ENCODE measurements at places on chromosomes 3 and 15.

DNA sequence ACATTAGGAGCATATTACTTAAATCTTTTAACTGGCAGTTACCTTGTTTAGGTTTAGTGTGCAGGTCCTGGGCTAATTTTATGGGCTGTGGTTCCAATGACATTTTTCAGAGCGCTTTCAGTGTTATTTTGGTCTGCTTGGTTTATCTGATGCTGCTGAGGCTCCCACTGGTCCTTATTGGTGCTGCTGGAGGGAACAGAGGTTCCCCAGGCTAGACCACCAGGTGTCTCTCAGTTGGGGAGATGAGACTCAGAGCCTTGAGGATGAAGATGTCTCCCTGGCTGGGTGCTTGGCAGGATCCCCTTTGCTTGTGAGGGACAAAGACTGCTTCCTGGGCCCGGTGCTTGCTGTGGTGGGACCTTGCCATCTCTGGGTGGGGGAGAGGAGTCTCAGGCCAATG is 28.3 kb upstream of the TASOR start:
- DNase-seq, result no peak

DNA sequence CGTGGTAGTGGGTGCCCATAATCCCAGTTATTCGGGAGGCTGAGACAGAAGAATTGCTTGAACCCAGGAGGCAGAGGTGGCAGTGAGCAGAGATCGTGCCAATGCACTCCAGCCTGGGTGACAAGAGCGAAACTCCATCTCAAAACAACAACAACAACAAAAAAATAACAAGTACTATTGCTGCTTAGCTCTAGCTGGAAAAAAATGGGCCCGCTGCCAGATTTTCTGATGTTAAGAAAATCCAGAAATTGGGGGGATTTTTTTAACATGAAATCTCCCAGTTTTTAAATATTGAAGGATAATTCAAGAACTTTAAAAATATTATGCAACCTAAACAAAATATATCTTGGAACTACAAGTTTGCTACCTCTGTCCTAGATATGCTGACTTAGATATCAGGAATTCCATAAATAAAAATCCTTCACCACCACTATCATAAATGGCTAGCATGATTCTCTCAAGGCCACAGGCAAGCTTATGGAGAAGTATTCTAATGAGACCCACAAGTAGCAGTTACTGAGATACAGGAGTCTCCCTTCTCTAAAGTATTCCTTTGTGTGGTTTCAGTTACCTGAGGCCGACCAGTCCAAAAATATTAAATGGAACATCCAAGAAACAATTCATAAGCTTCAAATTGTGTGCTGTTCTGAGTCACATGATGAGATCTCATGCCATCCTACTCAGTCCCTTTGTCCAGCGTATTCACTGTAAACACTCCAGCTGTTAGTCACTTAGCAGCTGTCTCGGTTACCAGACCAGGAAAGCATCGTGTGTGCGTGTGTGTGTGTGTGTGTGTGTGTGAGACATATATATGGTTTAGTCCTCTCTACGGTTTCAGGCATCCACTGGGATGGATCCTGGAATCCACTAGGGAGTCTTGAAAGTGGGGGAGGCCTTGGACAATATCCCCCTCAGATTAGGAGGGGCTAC is 277.2 kb downstream of the TBL1XR1 start:
- no peak for DNase-seq

DNA sequence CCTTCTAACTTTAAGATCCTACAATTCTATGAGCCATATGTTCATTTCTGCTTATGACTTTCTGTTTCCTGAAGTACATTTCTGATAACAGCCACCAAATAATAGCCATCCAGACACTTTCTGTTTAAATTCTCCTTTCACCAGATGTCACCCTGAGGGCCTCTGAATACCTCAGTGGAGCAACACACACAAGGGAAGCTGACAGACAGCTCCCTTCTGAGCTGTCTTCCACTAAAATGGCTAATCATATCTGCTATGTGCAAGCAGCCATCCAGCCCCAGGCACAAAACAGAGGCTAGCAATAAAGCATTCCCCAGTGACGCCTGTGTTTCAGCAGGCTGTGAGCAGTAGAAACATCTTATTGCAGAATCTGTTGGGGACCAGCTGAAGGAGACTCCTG is 666.6 kb upstream of the UBE2E2 start:
- DNase-seq, result no peak

DNA sequence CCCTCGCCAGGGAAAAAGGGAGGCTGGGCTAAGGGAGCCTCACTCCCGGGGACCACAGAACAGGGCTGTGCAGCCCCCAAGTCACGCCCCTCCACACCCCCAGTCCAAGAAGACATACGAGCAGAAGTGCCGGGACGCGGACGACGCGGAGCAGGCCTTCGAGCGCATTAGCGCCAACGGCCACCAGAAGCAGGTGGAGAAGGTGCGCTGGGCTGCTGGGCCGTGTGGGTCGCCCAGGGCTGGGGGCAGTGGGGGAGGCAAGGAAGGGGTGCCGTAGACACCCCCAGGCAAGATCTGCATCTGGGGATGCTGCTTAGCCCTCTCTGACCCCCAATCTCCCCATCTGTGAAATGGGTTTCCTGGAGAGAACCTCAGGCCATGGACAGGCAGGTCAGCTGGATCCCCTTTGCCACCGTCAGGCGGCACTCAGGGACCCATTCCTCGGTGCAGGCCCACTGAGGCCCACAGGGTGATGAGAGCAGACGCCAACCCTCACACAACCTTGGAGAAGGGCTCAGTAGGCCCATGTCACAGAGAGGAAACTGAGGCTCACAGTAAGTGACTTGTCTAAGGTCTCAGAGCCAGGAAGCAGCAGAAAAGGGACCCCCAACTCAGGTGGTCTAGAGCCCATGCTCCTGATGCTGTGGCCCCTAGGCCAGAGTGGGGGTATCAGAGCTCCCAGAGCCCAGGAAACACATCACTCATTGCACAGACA is 33.7 kb downstream of the PSTPIP1 start:
- peak; percentile 64 for DNase-seq

- no peak for DNase-seq
Measured at GRCh38 chr3:67076607-67077006, 78.5 kb downstream of the KBTBD8 start.

DNA sequence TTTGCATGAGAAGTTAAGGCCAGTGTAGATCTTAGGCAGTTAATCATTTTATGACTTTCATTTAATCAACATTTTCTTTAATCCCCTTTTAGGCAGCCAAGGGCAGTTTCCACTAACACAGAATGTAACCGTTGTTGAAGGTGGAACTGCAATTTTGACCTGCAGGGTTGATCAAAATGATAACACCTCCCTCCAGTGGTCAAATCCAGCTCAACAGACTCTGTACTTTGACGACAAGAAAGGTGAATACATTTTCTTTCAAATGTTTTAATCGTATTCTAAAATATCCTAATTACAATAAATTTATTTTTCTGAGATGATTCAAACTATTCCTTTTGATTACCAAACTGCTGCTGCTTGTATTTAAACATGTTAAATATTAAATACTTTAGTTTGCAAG is 843.2 kb downstream of the CADM2 start:
- no peak for DNase-seq

GRCh38 chr3:153897025-153897723 is 224.0 kb upstream of the ARHGEF26 start:
- DNase-seq, result no peak

DNA sequence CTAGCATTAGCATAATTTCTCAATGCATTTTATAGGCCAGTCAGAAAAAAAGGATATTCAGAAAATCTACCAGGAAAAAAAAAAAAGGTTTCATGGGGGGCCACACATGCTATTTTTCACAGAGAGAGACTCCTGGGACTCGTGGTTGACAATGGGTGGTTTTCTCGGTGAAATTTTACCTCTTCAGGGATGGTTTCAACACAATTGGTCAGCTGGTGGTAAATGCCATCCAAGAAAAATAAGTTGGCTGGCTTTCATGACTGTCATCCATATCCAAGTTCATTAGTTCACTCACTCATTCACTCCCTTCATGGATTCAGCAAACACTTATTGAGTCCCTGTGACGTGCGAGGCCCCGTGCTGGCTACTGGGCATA is 217.3 kb downstream of the SHQ1 start:
- no peak for DNase-seq

DNA sequence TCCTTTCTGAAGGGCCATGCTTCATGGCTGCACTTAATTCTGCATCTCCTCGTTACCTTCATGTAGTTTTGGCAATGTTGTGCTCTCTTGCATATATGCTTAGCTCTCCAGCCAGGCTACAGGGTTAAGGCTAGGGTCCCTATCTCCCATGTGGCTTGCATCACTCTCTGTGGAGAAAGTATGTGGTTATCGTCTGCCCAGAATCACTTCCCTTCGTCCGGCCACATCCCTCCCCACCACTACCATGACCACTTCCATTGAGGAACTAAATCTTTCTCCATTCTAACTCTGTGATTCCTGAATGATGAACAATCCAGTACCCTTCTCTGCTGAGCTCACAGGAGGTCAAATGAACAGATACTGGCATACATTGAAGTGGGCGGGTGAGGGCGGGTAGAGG is 34.0 kb downstream of the WWTR1 start:
- no peak for DNase-seq

DNA sequence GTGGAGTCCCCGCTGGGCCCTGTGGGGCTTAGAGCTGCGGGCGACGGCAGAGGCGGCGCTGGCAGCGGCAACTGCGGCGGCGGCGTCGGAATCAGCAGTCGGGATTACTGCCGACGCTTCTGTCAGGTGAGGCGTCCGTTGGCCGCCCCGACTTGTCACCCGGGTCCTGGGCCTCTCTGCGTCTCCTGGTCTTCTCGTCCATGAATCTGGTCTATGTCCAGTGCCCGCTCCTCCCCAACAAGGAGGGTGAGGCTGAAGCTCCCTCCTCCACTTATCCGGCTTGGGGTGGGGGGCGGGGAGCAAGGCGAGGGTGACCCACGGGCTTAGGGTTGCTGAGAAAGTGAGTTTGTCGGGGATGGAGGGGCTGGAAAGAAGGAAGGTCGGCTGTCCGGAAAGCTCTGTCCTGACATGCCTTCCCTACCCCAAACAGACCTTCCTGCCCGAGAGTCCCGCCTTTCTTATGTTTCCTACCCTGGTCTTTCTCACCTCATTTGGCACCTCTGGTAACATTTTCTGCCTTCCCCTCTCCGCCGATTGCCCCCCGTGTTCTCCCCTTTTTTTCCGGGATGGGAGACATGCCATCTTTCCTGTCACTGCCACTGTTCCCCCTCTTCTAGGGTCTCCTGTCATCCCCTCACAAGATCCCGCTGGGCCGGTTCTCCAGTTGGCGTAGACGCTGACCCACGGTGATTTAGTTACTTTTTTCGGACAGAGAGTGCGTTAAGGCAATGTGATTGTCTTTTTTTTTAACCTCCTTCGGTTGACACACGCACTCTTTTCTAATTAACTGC is 520 bp downstream of the ZNF654 start:
- no peak for DNase-seq

DNA sequence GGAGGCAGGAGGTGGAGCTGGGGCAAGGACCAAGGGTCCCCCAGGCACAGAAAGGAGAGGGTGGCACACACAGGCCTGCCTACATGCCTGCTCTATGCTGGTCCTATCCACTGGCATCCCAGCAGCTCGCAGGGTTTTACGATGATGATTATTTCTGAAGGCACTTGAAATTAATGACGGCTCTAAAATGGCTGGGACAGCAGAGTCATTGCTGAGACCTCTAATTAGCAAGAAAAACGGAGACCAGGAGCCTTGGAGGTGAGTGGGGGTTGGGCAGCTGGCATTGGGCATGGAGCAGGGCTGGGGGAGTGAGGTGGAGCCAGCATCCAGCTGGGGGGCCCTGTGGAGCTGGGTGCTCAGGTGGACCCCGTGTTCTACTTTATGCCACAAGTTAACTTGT is 3.5 kb upstream of the LINGO1 start:
- DNase-seq, result no peak

DNA sequence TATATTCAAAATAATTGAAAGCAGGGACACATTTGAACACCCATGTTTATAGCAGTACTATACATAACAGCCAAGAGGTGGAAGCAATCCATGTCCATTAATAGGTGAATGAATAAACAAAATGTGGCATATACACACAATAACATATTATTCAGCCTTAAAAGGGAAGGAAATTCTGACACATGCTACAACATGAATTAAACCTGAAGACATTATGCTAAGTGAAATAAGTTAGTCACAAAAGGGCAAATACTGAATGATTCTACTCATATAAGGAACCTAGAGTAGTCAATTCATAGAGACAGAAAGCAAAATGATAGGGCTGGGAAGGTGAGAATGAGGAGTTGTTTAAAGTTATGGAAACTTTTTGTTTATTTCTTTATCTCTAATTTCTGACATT is 40.9 kb downstream of the SNTN start:
- DNase-seq, result no peak
